ENCODE measurements at places on chromosomes 16 and 17.

- DNase-seq, result no peak
These were observed 27.0 kb downstream of the ZSWIM7 start for GRCh38 chr17:15972497-15972951.

GRCh38 chr17:27585153-27585681 is 45.8 kb upstream of the LGALS9 start:
- DNase-seq, result no peak

- no peak for DNase-seq
These were observed 208.5 kb downstream of the STX8 start for GRCh38 chr17:9367156-9367555.

DNA sequence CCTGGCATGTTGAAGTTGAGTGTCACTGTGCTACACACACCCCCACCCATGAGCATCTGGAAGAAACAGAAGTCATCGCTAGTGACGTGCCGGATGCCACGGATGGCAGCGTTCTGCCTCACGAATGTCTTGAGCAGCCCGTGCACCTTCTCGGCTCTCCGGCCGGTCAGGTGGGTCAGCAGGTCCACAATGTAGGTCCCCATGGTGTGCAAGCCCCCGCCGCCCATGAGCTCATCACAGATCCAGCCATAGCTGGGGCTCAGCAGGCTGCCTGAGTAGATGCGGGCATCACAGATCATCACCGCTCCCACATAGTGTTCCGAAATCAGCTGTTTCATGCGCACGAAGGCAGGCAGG is 8.9 kb downstream of the C16orf86 start:
- DNase-seq, result no peak

Data from upper lobe of right lung (tissue), 1 donor.